Mesothelial cell of epicardium (in vitro differentiated cells): ENCODE measurements at places on chromosomes 12 and 14.

- no peak for DNase-seq
Measured at GRCh38 chr12:60468546-60468945, 872.7 kb downstream of the SLC16A7 start.

DNA sequence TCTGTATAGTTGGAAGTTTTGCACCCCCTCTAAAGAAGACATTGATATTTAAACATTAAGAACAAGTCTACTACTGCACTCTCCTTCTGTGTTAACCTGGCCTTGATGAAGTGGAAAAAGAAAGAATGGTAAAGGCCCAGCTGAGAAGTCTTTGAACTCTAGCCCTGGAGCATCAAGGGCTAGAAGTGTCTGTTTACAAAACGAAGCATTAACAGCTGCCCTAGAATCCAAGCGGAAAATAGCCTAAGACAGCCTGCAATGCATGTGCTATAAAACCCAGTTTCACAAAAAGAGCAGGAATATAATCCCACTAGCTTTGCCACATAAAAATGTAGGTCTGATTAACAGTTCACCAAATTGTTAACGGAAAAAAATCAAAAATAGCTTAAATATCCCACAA is 60.5 kb downstream of the NUMB start:
- no peak for DNase-seq

DNA sequence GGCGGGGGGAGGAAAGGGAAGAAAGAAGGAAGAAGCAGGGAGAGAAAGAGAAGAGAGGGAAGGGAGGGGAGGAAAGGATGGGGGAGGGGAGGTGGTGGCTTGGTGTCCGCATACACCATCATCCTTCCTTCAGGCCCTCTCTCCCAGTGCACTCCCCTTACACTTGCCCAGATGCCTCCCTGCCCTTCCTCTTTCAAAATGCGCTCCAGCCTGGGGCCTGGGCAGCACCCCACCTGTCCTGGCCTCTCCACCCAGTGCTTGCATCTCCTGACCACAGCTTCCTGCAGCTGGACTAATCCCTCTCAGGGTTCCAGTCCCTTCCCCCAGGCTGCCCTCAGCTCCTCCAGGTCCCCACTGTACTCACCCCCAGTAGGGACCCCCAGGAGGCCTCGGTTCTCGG is 12.6 kb upstream of the DIO3 start:
- no peak for DNase-seq

DNA sequence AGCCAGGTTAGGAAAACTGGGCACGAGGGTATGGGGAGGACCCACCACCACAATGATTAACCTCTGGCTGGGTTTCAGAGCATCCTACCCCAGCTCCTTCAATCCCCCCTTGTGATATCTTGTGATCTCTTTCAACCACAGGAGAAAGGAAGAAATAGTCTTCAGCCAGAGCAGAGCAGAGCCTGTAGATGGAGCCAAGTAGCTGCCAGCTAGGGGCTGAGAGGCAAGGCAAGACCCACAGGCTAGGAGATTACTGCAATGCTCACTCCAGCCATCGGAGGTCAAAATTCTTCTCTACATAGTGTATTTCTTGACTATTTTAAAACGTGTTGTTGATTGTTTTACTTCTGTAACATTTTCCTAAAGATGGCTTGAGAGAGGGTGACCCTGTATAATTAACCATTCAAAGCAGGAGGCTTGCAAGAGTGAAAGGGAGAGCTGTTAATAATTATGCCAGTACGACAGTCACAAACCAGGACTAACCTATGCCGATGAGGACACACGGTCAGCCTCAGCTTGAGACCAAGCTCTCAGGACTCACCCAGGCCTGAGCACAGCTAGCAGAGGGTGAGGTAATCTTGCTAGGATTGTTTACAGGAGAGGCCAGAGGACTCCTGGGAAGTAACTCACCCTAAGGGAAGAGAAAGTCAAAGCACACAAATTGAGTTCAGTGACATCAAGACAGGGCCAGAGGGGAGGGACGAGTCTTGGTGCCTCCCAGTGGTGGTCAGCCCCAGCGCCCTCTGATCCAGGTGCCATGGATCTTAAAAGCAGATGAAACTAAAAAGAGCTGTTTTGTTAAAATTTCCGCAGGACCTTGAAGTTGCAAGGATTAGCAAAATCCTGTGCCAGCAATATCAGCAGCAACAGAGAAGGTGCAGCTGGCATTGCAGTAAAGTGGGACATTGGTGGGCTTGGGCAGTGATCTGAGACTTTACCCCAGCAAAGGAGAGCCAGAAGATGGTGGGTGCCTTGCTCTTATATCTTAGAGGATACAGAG is 29.8 kb upstream of the CDKN3 start:
- DNase-seq, result no peak

DNA sequence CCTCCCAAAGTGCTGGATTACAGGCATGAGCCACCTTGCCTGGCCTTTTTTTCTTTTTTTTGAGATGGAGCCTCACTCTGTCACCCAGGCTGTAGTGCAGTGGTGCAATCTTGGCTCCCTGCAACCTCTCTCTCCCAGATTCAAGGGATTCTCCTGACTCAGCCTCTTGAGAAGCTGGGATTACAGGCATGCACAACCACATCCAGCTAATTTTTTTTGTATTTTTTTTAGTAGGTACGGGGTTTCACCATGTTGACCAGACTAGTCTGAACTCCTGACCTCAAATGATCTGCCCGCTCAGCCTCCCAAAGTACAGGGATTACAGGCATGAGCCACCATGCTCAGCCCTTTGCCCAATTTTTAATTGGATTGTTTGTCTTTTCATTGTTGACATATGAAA is 58.0 kb downstream of the SINHCAF start:
- no peak for DNase-seq

DNA sequence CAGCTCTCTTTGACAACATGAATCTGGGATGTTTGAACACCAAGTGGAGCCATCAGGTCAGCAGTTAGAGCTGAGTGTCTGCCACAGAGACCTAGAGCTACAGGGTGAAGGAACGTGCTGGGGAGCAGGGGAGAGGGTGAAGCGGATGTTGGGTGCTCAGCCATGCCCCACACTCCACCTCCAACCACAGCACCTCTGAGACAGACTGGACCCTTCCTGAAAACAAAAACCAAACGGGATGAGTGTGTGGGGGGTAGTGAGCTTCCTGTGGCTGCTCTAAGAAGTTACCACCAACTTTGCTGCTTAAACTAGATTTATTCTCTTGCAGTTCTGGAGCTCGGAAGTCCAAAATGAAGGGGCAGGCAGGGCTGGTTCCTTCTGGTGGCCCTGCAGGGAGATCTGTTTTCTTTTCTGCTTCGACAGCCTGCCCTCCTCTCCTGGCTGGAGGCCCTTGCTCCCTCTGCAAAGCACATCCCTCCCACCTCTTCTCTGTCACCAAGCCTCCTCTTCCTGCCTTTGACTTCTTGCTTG is 5.6 kb upstream of the GOLGA3 start:
- no peak for DNase-seq

- no peak for DNase-seq
Measured at GRCh38 chr12:30624009-30624408, 71.7 kb downstream of the IPO8 start.

GRCh38 chr14:104707608-104708595 is 16.1 kb upstream of the ADSS1 start:
- DNase-seq, result no peak

GRCh38 chr14:30153717-30154116 is 226.1 kb upstream of the PRKD1 start:
- no peak for DNase-seq

DNA sequence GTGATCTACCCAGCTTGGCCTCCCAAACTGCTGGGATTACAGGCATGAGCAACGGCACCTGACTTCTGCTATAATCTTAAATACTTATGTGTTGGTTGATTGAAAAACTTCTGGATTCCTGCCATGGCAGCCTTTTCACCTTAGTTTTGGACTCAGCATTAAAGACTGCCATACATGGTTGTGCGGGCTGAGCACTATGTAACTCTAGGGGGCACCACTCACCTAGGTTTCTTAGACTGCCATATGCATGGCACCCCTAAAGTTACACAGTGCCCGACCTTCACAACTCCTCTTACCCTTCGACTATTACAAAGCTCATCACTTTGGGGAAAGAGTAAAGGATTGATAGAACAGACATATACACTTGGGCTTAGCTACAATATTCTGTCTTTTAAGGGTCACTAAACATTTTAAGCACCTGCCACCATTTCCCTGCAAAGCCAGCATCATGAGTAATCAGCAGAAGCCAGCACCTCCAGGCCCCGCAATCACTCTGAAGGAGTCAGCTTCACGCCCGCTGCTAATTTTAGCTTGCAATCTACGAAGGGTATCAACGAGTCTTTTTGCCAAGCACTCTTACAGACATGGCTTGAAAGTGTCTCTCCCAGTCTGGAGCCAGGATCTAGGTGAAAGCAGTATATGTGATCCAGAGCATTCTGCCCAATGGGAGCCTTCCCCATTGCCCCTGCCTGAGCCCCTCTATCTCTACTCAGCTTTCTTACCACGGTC is 59.8 kb downstream of the SUDS3 start:
- no peak for DNase-seq

GRCh38 chr12:108257610-108258106 is 81.5 kb downstream of the CMKLR1 start:
- no peak for DNase-seq

- DNase-seq, result no peak
Measured at GRCh38 chr12:46839964-46840363, 14.2 kb upstream of the SLC38A4 start.
